Activated naive CD4-positive, alpha-beta T cell treated with Interleukin-2 at 50 U/mL for 16 hours (primary cell): ENCODE measurements at places on chromosomes 12 and 14.

DNA sequence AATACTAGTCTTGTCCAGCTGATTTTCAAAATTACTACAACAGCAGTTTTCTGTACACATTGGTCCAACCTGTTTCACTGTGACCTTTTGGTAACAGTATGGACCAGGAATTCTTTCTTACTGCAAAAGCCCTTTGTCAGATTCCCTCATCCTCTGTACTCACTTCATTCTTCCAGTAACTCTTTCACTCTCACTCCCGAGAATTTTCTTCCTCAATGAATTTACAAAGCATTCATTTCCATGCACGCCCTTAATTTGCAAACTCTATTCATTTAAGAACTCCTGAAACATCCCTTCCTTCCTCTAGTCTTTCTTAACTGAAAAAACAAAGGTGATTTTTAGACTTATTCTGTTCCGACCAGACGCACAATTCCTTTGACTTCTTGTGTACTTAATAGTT lies 238.2 kb downstream of the NELL2 start:
- no peak for DNase-seq

DNA sequence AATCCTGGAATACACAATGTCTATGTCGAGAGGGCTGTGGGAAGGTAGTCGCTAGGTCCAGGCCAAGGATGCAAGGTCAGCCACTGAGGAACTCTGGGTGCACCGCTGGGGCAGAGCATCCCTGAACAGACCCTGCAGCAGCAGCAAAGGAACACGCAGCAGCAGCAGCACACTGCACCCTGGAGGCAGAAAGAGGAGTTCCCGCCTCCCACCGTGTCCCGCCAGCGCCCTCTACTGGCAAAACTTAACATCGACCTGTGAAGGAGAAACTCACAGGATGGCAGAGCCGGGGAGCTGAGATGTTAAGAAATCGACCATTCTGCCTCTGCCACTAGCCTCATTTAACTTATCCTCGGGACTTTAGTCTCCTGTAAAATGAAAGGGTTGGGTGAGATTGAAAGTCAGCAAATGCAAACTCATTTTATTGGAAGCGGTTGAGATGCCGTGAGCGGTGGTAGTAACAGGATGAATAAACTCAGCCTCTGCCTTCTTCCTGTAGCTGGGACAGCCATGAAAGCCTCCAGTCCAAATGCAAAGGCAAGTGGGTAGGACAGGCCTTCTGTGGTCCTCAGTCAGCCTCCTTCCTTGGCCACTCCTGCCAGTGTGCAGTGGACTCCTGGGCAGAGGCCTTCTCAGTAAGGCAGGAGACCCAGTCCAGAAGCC lies 45.6 kb downstream of the STAB2 start:
- peak; percentile 28 for DNase-seq

GRCh38 chr14:28666961-28667360 lies 99.6 kb upstream of the FOXG1 start:
- no peak for DNase-seq

DNA sequence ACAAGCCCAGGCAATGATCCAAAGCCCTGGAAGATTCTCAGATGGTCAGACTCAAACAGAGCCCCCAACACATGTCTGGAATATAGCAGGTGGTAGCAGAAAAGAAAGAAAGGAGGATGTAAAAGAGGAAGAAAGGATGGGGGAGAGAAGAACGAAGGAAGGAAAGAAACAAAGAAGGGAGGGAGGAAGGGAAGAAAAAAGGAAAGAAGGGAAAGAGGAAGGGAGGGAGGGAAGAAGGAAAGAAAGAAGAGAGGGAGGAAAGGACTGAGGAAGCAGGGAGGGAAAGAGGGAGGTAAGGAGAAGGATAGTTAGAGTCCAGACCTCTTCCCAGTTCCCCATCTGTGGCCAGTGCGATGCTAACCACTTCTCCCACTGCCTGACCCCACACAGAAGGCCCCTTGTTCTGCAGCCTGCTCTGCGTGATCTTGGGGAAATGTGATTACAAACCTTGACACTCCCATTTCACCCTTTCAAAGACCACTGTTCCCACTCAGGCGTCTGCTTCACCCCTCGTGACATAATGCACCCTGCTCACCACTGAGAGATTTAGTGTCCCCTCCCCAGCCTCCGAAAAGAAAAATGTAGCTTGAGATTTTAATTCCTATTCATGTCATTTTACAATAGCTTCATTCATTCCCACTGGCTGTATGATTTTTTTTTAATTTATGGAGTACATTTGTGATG lies 357.9 kb downstream of the BCL11B start:
- no peak for DNase-seq

- DNase-seq, result no peak
Observed at GRCh38 chr12:62317017-62317416, 56.8 kb downstream of the USP15 start.

DNA sequence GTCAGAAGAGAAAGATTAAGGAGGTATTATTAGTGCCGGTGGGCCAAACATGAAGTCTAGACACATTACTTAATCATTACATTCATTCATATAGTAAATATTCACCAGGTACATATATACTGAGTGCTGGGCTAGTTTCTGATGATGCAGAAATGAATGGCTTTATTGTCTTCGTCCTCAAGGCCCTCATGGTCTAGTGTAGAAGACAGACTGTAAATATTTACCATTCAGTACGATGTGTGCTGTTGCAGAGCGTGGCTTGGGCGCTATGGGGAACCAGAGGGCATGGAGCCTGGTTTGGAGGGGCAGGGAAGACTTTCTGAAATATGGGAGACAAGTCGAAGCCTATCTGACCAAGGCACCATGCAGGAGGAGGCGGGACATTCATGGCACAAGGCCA lies 37.0 kb upstream of the TCL1B start:
- DNase-seq, result no peak

DNA sequence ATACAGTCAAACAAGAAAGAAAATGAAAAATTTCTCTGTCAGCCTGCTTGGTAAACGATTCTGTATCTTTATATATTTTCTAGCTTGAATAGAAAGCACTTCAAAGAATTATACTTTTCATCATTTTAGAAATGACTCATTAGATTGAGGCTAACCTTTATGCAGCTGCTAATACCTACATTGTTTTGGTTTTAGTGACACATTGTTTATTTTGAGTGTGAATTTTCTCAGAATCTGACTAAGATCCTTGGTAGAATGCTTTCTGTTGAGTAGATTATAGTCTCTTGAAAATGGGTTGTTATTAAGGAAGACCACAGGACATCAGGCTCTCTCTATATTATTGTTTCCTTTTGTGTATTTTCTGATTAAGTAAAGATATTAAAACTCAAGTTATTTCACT lies at the start of gene PMCH:
Gene PMCH, minus strand, starts transcription at position 45 of the 400 bp plus-strand sequence. CDS start 63 bp downstream, outside the sequence.
- no peak for DNase-seq

DNA sequence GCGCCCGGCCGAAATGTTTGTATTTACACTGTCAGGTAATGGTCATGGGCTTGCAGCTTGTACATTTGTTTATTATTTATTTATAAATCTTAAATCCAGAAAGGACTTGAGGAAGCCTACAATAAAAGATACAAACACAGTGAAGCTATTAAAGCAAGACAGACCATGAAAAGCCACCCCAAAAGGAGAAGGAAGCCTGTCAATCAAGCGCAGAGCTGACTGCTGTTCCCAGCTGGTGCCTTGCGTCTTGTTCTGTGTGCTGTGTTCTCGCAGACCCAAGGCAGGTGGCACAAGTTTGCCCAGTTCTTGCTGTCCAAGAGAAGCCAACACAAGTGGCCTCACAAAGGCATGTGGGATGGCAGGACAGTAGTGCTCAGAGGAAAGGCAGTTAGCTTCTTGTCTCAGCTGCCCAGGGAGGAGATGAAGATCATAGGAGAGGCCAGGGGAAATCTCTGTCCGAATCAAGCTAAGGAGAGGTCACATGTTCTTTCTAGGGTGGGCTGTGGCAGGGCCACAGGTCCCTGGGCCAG lies 73.2 kb downstream of the SLC25A47 start:
- no peak for DNase-seq

DNA sequence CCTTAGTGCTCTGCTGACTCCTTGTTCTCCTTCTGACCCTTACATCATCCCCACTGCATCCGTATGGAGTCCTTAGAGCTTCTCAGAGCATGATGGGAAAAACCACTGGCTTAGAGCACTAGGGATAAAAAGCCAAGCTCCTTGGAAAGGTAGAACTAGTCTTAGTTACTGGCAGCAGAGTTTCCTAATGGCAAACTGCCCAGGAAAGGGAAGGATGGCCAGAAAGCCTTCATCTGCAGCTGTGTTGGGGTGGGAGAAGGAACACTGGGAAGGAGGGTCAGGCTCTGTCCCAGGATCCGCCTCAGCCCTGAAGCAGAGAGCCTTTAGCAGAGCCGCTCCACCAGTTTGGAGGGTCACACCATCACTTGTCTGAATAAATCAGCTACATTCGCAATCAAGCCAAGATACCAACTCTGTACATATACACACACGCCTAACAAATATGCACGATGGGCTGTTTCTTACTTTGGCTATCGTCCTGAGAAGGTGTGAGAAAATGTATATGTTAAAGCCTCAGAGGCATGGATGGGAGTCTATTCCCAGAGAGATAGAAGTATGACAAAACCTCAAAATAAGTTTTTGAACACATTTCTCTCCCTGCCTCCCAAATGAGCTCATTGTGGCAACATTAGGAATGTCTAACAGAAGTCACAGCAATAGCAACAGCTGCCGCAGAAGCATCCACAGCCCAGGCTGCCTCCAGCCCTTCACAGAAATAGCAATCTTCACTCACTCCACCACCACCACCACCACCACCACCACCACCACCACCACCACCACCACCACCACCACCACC lies 18.6 kb upstream of the GALNT8 start:
- no peak for DNase-seq

DNA sequence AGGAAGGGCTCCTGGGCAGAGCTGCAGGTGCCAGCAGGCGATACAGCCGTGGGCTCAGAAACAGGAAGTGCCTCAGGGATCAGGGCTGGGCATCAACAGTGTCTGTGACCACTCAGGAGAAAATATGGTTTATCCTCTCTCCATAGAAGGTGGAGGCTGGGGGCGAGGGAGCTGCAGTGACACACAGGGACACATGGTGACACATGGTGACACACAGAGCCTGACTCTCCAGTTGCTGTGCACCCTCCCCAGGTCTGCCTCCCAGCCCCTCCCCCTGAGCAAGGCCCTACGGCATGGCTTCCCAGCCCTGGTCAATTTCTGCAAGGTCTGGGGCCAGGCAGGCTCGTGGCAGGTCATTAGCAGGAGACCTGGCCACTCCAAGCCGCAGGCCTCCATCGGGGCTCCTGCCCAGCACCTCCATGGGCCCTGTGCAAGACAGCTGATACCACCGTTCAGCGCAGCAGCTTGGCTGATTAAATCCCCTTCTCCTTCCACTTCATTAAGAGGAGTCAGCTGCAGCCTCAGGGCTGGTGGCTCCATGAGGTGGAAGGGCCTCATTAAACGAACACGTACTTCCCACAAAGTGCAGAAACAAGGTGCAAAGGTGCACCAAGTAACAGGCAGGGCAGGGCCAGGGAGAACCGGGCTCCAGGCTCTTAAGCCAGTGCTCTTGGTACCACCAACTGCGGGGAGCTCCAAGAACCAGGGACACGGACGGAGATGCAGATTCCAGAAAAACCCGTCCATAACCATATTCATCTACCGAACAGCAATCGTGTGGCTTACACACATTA lies 60.7 kb downstream of the CCNK start:
- no peak for DNase-seq

DNA sequence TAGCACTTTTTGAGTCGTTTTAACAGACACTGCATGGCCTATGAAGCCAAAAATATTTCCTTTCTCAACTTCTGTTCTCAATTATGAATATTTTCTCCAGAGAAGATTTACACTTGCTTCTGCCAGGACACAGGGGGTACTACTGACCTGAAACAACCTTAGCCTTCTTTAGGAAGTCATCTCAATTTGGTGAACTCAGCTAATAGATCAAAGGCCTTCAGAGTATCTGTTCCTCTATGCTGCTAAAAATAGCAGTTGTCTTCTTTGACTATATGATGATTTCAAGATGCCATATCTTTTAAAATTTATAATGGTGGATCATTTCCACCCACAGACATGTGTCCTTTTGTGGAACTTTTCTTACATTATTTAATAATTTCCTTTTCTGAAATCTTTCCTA lies 14.0 kb upstream of the NDUFA12 start:
- DNase-seq, result no peak

DNA sequence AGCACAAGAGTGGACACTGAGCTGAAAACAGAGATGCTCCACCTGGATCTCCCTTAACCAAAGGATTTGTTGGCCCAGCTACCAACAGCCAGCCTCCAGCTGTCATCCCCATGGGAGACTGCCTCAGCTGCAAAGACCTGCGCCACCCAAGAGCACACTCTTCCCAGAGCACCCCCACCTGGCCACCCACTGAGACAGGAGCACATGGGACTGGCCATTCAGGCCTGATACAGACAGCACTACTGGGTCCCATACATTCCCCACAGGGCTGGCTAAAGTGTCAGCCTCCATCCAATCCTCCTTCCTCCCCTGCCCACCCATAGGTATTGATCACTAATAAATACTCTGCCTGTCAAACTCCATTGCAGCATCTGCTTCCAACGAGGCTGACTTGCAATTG lies 241.5 kb downstream of the BCL11B start:
- no peak for DNase-seq

GRCh38 chr14:103697206-103697602 lies 18.0 kb downstream of the XRCC3 start:
- DNase-seq, result no peak

GRCh38 chr12:114767084-114767760 lies 83.2 kb upstream of the TBX3 start:
- no peak for DNase-seq

DNA sequence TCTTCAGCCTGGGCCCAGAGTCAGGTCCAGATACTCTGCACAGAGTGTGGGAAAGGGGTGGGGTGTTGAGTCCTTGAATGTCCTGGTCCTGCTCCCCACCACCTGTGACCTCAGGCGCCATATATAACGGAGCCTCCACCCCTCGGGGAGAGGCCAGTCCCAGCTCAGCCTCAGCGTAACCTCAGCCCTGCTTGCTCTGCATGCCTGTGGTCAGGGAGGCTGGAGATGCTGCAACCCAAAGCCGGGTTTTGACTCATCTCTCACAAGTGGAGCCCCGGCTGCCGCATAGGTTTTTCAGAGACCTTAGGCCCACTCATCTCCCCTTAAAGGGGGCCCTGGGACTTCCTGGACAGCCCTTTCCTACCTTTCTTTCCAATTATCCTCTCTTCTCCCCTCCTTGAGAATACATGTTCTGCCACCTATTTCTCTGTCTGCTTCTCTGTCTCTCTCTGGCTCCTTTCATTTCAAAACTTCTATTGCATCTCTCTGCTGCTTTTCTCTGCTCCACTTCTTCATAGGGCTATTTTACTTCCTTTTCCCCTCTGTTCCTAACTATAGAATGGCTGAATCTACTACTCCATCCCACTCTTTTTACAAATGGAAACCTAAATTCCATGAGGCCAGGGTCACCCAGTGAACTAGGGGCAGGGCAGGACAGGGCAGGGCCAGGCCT lies 1.2 kb downstream of the ITGB7 start:
- peak; percentile 76 for DNase-seq

- DNase-seq, result no peak
Observed at GRCh38 chr12:51985154-51985835, 21.5 kb upstream of the TAMALIN start.

GRCh38 chr12:12404297-12404696 lies 47.4 kb downstream of the BORCS5 start:
- no peak for DNase-seq
